ENCODE measurements at places on chromosomes 7 and 10. TPM values are rescaled to one million over a fixed set of nuclear protein-coding genes. Genes with fewer than 3 reads are reported as not detected.

ZNF777 gene
- 21.0 TPM for total RNA-seq

AOC1 gene
- 0.02 TPM for total RNA-seq

INSYN2A gene
- total RNA-seq, result 1.6 TPM

LIPM gene
- not detected for total RNA-seq

ARMH3 gene
- total RNA-seq, result 12.1 TPM
